Activated T-cell treated with anti-CD3 and anti-CD28 coated beads, Interleukin-2, amount 50 U/mL, for 4 hours (primary cell): ENCODE measurements at places on chromosomes 6 and 20. TPM values are rescaled to one million over a fixed set of nuclear protein-coding genes. Genes with fewer than 3 reads are reported as not detected.

GRCh38 chr6:89273816-89274215 is 41.3 kb downstream of the GABRR2 start:
- DNase-seq: no peak

- DNase-seq: no peak
These were observed 15.9 kb upstream of the PCK1 start for GRCh38 chr20:57544838-57545564.

DNA sequence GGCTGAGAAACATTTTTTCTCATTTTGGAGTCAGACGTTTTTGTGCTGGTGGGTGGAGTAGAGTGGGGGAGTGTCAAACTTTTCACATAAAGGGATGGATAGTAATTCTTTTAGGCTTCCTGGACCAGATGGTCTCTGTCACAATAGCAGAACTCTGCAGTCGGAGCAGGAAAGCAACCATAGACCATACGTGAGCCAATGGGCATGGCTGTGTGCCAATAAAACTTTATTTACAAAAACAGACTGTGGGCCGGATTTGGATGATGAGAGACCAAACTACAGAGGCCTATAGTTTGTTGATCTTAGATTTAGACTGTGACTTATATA is 70.8 kb upstream of the SLC22A23 start:
- no peak for DNase-seq

GRCh38 chr6:43606019-43606418 is 23.0 kb downstream of the GTPBP2 start:
- DNase-seq: no peak

DNA sequence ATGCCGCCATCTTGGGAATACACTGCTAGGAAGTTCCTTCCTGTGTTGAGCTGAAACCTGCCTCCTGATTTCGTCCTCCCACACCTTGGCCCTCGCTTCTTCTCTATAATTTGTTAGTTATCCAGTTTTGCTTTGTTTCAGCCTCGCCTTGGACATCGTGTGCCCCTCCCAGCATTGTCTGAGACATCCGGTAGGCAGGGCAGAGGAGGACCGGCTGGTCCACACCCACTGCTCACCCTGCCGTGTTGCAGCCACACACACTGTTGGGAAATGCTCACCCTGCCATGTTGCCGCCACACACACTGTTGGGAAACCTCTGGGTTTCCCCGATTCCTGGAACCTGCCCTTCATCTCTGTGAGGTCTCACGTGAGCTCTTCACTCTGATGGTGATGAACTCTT is 105.1 kb downstream of the CDH4 start:
- DNase-seq: no peak

GRCh38 chr6:29502181-29502580 is 14.4 kb upstream of the MAS1L start:
- no peak for DNase-seq

- no peak for DNase-seq
These were observed 398 bp upstream of the SPATS1 start for GRCh38 chr6:44342052-44342451.

- no peak for DNase-seq
These were observed 225.5 kb downstream of the EYA4 start for GRCh38 chr6:133466680-133467079.

GRCh38 chr6:160427312-160428068 is 79.3 kb downstream of the SLC22A3 start:
- DNase-seq: no peak

- DNase-seq: no peak
These were observed 36.2 kb downstream of the ARHGAP18 start for GRCh38 chr6:129673748-129674147.

GRCh38 chr6:150088481-150089154 is 19.7 kb upstream of the ULBP3 start:
- DNase-seq: no peak

DNA sequence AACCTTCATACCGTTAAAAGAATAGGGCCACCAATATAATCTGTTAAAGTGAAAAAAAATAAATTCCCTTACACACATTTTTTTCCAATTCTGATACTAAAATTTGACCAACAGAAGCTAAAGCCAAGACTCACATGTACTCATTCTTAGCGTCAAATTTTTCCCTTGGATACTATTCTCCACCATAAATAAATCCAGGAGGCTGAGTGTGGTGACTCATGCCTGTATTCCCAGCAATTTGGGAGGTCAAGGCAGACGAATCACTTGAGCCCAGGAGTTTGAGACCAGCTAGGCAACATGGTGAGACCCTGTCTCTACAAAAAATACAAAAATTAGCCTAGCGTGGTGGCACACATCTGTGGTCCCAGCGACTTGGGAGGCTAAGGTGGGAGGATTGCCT is 43.9 kb downstream of the SCML4 start:
- DNase-seq: no peak

GRCh38 chr6:15017261-15017660 is 228.6 kb upstream of the JARID2 start:
- DNase-seq: no peak

DNA sequence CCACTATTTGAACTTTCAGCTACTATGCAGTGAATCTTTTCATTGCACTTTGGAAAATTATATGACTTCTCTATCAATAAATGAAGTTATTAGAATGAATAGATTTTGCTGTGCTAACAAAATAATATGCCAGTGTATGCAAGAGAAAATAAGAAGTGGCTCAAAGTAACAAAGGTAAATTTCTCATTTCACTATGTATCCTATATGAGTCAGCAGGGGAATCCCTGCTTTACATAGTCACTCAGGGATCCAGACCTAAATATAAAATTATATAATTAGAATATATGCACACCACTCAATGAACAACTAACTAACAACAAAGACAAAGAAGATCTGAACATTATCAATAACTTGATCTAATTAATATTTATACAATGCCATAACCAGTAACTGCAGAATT is 390.8 kb upstream of the IRAK1BP1 start:
- no peak for DNase-seq

- no peak for DNase-seq
These were observed 175.5 kb downstream of the ATXN1 start for GRCh38 chr6:16585805-16586204.

- DNase-seq: no peak
These were observed 1370.3 kb upstream of the CITED2 start for GRCh38 chr6:140744659-140745320.

DNA sequence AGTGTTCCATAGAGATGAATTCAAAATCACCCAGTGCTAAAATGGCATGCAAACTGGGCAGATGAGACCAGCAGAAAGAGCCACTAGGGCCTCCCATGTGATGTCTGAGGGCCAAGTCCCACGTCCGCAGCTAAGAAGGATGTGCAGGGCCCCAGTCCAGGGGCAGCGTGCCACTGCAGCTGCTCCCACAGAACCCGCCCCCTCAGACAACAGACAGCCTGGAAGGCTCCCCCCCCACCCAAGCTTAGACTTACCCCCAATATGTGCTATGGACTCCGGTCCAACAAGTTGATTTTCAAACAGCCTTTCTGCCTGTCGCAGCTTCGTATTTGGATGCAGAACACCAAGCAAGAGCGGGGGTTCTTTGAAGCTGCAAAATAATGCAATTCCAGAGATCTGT is 14.0 kb downstream of the APMAP start:
- DNase-seq: no peak

GRCh38 chr6:137494988-137495702 is 951 bp upstream of the OLIG3 start:
- no peak for DNase-seq

GRCh38 chr20:22403022-22403631 is 181.2 kb downstream of the FOXA2 start:
- no peak for DNase-seq

DNA sequence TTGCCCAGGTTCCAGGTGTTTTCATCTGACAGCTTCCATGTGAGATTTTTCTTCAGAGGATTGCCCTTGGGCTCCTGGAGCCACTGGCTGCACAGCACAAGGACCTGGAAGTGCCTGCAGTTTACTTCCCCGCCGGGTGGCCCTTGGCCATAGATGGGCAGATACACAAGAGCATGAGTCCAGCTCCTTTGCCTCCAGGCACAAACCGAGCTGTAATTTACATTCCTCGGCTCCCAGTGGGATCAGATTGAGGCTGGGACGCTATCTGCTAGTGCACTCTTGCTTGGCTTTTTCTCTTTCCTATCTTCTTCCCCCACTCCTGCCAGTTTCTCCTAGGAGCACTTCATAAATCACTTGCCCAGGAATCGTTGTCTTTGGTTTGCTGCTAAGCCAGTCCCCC is 85.4 kb upstream of the RALY start:
- DNase-seq: no peak

- DNase-seq: no peak
These were observed 1.7 kb upstream of the TCP11 start for GRCh38 chr6:35142588-35143569.

GRCh38 chr6:108195209-108195608 is 29.4 kb downstream of the NR2E1 start:
- no peak for DNase-seq

GRCh38 chr6:163646866-163647265 is 232.3 kb downstream of the QKI start:
- no peak for DNase-seq

- no peak for DNase-seq
These were observed 263.4 kb upstream of the MAN1A1 start for GRCh38 chr6:119612911-119613381.

DNA sequence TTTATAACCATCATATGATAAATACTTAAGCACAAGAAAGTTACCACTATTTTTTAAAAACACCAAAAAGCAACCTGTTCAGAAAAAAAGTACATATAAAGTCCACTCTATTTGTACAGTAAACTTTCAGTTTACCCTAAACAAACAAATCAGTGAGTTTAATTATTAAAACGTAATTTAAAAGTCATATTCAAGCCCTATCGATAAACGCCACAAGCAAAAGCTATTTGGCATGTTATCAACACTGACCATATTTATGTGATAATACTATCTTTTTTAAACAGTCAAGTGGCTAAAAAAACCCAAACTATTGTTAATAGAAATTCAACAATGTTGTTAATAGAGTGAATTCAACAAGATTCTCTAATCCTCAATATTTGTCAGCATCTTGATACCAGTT is 1.9 kb downstream of the KATNA1 start:
- DNase-seq: no peak

- no peak for DNase-seq
These were observed 67.8 kb upstream of the EPB41L1 start for GRCh38 chr20:36086767-36087166.

GRCh38 chr6:30885481-30885998 is 1.2 kb downstream of the DDR1 start:
- no peak for DNase-seq

DNA sequence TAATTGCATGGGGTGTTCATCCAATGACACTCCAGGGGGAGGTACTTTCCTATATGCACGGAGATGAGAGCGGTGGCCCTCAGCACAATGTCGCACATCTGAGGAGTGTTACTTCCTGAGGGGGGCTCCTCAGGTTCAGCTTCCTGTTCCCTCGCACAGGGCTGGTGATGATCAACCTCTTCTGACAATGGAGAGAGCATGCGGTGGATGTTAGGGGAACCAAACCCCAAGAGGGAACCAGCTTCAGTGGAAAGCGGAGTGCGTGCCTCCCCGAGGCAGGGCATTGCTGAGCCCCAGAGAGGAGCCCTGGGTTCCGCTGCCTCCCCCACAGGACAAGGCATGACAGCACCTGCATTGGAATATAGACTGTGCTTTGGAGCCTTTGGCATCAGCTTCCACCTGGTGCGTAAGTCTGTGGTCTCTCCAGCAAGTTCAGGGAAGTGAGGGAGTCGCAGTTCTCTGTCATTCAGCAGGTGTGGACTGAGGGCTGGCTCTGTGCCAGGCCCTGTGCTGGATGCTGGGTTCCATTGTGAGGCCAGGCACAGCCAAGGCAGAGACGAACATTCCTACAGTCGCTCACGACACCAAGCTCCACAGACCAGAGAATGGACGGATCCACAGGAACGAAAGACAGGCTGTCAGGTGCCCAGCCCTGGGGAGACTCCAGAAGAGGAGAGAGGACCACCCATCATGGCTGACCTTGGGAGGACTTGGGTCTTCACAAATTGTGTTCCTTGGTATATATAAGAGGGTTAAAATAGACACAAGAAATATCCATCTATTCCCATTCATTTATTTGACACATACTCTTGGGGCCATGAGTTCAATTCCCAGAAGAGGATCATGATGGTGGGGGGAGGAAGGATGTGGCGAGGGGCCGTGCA is 3.9 kb upstream of the ZNF831 start:
- DNase-seq: peak; percentile 38

The SPATS1 gene
- not detected for total RNA-seq

The CST5 gene
- total RNA-seq: not detected

The GRM4 gene
- 0.25 TPM for total RNA-seq

The TNNC2 gene
- not detected for total RNA-seq

The HLA-DOB gene
- total RNA-seq: 0.82 TPM

The SMIM13 gene
- 13.7 TPM for total RNA-seq

The HLA-A gene
- 1,247 TPM for total RNA-seq

The LINC00237 gene
- total RNA-seq: not detected

The TSPO2 gene
- not detected for total RNA-seq
